ENCODE measurements at places on chromosomes 1 and 21.

- DNase-seq = no peak
Measured at GRCh38 chr21:16408280-16408679, 678.5 kb downstream of the USP25 start.

DNA sequence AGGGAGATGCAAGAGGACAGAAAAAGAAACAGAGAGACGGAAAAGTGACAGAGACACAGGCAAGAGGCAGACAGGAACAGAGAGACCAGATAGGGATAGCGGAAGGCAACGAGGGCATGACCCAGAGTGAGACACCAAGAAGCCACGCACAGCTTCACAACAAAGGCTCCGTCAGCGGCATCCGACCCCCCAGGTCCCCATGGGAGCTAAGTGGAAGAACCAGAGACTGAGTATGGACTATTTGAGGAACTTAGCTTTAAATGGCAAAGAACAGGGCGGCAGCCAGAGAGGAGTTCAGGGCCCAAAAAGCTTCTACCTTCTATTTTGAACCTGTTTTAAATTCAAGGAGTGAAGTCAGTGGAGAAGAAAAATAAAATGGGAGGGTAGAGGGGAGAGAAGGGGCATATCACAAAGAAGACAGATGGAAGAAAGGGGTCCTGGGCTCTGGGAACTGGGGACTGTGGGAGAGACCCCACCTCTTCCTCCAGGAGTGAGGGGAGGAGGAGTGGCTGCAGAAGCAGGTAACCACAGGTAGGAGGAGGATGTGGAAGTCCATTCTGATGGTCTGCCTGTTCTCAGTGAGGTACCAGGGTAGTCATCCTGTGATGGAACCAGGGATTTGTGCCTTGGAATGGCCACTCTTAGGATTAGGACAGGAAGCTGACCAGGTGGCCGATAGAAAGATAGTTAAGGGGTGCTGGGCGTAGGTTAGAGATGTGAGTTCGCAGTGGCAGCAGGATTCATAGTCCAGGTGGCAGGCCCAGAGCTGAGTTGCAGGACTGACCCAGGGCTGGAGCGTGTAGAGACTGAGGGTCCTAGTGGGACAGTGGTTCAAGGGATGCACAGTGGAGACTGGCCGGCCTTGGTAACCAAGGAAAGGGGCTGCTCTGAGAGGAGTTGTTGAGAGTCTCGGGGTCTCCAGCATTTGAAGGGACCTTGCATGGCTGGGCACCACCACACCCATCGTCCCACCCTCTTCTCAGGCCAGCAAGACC, 37.7 kb downstream of the CSMD2 start:
- no peak for DNase-seq

GRCh38 chr1:244952280-244952933, 88.1 kb upstream of the HNRNPU start:
- no peak for DNase-seq

- no peak for DNase-seq
Measured at GRCh38 chr1:22750685-22751051, 40.0 kb downstream of the EPHB2 start.

GRCh38 chr1:160114085-160114484, 1.5 kb upstream of the ATP1A2 start:
- peak; percentile 84 for DNase-seq

- peak; percentile 74 for DNase-seq
Measured at GRCh38 chr1:7218210-7218832, 433.1 kb downstream of the CAMTA1 start.

GRCh38 chr1:38815903-38816627, 43.5 kb downstream of the RRAGC start:
- DNase-seq = no peak

GRCh38 chr1:169124459-169124858, 18.0 kb downstream of the ATP1B1 start:
- DNase-seq = no peak

DNA sequence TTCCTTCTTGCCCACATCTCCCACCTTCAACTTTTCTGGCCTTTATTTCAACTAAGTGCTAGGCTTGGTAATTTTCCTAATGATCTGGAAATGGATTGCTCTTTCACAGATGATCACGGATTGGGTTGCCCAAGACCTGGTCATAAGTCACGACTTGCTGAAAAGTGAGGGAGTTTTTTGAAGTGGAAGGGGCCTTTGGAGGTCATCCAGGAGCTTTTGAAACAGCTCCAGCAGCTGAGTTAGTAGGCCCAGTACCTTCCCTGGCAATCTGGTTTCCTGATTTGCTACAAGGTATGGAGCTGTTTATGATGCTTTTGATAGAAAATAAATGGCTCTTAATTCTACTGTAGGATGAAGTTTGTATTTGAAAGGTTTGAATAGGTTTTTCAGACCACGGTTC, 20.4 kb downstream of the GREM2 start:
- DNase-seq = no peak

DNA sequence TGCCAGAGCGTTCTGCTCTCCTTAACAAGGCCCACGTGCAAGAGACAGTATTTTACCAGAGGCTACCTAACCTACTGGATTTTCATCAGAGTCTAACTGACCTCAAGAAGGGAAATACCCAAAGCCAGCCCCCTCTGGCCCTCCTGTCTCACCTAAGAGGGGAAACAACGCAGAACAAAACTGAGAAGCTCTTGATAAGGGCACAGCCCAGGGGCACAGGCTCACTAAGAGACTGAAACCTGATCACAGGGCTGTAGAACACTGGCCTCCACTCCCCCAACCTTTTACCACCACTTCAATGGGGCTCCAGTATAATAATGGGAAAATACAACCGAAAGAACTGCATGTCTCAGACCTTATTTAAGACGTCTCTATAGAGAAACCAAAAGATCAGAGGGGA, 449.5 kb upstream of the CAMK1G start:
- no peak for DNase-seq

GRCh38 chr1:175245324-175245723, 52.7 kb upstream of the KIAA0040 start:
- DNase-seq = no peak

DNA sequence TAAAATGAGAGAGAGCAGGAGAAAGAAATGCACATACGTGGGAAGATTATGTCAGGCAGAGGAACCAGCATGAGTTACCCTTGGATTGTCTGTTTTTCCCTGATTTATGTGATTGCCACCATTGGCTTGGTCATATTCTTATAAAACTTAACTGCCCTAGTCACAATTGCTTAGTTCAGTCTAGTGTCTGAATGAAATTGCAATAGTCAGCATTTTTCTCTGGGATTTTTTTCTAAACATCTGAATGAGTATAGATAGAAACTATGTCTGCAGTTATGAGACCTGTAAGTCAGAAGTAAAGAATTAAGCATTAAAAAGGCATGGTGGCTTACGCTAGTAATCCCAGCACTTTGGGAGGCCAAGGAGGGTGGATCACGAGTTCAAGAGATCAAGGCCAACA, 889.8 kb downstream of the PLA2G4A start:
- DNase-seq = no peak

GRCh38 chr1:212030936-212031528, 4.3 kb downstream of the INTS7 start:
- DNase-seq = peak; percentile 66

DNA sequence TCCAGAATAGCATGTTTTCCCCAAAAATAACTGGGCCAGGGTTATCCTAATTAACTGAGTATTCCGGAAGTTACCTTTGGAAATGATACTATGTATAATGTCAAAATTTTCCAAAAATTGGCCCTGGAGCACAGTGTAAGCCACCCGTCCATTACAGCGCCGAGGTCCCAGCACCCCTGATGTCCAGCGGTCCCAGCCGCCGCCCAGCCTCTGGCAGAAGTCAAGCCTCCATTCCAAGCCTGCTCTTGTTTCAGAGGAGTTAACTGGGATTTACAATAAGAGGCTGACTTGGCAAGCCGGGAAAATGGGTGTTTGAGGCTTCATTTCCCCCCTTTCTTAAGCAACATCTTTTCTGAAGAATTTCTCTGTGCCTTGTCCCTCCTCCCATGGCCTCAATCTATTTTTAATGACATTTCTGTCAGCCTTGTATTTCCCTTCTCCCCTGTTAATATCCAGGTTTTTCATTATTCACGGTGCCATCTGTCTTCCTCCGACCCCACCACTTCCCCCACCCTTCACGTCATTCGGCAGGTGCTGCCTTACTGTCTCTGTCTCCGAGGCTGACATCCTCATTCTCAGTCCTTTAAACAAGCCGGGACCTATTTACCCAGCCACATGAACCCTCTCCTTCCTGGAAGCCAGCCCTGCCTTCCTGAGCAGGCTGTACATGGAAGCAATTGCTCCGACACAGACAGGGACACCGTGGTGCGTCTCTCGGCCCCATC, 490.9 kb downstream of the NPHP4 start:
- DNase-seq = no peak

DNA sequence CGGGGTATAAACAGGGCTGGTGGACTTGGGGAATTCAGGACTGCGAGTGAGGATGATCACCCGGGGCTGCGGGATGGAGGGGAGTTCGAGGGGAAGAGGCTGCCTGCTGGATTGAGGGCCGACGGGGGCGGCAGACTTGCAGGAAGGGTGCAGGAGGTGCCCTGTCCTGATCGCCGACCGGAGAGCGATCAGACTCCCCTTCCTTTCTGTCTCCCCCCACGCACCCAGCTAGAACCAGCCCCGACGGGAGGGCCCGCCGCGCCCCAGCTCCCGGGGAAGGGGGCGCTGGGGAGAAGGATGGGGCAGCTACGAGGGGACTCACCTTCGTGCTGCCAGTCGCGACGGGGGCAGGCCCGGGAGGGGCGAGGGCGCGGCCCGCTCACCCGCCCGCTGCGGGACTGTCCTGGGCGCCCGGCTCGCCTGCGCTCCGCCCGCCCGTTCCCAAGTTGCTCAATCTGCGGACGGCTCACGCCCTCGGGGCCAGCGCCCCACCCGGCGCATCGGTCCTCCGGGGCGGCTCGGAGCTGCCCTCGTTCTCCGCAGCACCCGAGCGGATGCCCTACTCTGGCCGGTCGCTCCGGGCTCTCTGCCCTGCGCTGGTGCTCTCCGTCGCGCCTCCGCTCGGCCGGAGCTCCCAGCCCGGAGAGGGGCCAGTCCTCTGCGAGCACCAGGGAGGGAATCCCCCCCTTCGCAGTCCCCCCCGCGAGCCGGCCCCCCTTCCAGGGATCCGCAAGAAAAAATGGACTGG, at the start of gene RSPO1:
TSS of gene RSPO1 (minus strand) at position 649 of the 748 bp plus-strand sequence. CDS start 5,231 bp downstream, outside the sequence.
- DNase-seq = peak; percentile 32

DNA sequence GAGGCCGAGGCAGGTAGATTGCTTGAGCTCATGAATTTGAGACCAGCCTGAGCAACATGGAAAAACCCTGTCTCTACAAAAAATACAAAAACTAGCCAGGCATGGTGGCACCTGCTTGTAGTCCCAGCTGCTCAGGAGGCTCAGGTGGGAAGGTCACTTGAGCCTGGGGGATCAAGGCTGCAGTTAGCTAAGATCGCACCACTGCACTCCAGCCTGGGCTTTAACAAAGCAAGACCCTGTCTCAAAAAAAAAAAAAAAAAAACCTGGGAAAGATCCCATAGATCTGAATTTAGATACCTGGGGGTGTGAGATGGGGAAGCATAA, 32.9 kb downstream of the NIBAN1 start:
- DNase-seq = no peak

- peak; percentile 74 for DNase-seq
Measured at GRCh38 chr1:159067699-159068621, 8.6 kb downstream of the AIM2 start.

Measured in mesendoderm (in vitro differentiated cells).